ENCODE measurements at places on chromosomes 2 and 18.

- DNase-seq, result no peak
Observed at GRCh38 chr2:24482251-24482971, 8.6 kb upstream of the NCOA1 start.

- no peak for DNase-seq
Observed at GRCh38 chr2:170848587-170848986, 31.9 kb downstream of the GAD1 start.

DNA sequence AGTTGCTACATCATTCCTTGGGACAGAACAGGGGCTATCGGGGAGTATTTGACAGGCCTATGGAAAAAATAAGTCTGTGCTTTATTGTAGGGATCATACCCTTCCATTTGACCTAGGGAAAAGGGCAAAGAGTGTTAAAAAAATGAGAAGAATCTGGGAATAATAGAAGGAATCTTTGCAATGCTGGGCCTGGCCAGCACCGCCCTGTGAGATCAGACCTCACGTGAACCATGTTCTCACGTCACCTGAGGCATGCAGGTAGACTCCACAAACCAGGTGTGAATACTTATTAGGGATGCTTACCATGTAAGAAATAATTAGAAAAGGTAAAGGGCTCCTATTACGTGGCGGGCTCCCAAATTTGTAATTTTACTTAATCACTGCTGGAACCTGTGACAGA, 177.5 kb upstream of the GATA6 start:
- DNase-seq, result no peak

DNA sequence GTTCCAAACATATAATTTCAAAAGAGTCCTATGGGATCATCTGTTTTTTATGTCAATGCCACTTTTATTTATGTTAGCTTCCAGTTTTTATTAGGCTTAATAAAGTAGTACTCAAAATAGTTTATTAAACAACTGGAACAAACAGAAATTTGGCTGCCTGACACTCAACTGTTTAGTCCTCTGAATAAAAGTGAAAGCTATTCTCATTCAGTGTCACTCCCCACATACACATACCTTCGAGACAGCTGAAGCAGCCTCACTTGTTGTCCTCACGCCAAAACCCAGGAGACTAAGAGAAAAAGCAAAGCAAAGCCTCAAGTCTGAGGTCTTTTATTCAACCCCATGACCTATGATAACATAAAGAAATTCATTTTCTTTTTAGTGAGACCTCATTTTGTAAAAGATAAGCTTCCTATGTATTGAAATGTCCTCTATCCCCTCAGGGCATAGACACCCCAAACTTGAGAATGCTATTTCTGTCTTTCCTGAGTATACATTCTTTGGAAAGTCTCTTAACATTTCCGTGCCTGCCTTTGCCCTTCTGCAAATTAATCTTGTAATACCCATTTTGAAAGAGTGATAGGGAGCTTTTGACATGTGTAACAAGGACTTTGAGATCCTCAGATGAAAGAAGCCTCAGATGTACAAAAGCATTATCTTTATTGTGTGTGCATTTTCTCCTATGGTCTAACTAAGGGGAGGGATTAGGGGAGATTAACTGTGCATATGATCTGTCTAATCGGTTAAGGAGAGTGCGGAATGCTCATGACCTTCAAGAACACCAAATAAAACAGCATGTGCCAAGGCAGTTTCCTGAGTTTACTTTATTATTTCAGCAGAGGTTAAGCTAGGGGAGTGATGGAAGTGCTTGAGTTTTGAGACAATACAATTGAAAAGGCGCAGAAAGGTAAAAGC, 1523.7 kb upstream of the PIK3C3 start:
- no peak for DNase-seq

- no peak for DNase-seq
Observed at GRCh38 chr2:48534781-48535180, 4.8 kb downstream of the STON1 start.

DNA sequence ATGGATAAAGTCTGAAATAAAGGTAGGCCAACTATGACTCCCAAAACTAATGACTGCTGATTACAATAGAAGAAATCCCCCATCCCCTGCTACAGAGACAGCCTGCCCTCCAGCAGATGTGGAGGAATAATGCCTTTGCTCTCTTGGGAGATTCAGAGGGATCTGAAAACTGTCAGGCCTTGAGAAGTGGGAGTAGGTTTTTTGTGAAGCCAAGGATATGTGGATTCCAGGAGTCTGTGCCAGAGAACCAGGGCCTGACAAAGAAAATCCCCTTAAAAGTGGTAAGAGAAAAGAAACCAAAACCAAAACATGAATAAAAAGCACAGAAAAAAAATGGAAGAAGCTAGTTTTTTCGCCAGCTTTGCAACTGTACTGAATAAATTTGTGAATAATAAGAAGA, 397.6 kb downstream of the ZNF521 start:
- DNase-seq, result no peak

DNA sequence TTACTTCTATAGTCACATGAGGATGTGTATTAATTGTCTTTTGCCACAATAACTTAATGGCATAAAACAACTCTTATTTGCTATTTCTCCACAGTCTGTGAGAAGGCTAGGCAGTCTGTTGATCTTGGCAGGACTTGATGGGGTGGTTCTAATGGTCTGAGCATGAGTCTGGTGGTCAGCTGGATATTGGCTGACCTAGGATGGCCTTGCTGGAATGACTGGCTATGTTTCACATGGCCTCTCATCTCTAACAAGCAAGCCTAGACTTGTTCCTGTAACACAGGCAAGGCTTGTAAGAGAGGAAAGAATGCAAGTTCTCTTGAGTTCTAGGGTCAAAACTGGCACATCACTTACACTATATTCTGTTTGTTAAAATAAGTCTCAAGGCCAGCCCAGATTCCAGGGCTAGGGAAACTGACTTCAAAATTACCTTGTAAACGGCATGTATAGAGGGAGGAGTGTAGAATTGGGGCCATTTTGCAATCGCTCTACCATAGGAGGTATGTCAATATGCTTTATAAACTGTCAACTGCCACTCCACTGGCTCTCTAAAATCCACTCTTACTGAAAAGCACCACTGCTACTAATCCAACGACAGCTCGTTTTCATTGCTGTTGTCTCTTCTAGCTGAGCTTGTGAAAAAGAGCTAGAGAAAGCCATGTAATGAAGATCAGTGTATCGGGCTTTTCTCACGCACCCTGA, 325.0 kb upstream of the PKDCC start:
- DNase-seq, result no peak

DNA sequence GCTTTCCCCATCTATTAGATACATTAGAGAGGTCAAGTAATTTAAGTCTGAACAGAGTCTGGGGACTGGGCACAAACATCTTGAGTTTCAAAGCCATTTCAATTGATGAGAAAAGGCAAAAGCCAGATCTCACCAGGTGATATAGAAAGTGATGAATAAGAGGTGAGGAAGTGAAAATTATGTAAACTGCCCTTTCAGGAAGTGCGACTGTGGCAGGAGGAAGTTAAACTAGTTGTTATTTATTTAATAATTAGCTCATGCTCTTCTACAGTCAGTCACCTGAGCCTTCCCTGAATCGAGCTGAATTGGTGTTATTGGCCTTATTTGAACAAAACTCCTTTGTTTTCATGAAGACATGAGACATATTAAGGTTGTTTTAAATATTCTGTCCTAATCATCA, 115.1 kb downstream of the CDH20 start:
- no peak for DNase-seq

DNA sequence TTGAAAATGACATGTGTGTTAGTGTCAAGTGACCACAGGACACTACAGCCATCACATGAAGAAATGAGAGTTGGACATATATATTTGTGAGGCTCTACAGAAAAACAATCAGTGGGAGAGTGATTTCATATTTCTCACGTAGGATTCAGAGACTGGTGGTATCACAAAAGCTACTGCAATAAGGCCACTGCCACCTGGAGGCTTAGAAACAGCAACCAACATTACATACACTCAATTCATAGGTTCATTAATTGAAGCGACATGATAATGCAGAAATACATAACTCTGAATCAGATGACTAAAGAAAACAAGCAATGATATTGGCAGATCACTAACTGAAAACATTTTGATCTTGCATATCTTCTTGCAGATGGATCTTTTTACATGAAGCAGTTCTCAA, 248.1 kb upstream of the KLHL14 start:
- DNase-seq, result no peak

- peak; percentile 29 for DNase-seq
Observed at GRCh38 chr18:79916546-79917168, 34.8 kb downstream of the SLC66A2 start.

GRCh38 chr2:69231612-69232277, 155.3 kb downstream of the GFPT1 start:
- DNase-seq, result no peak

- no peak for DNase-seq
Observed at GRCh38 chr2:239476029-239476756, 75.4 kb upstream of the HDAC4 start.

- DNase-seq, result no peak
Observed at GRCh38 chr2:19711470-19712372, 190.1 kb downstream of the TTC32 start.

DNA sequence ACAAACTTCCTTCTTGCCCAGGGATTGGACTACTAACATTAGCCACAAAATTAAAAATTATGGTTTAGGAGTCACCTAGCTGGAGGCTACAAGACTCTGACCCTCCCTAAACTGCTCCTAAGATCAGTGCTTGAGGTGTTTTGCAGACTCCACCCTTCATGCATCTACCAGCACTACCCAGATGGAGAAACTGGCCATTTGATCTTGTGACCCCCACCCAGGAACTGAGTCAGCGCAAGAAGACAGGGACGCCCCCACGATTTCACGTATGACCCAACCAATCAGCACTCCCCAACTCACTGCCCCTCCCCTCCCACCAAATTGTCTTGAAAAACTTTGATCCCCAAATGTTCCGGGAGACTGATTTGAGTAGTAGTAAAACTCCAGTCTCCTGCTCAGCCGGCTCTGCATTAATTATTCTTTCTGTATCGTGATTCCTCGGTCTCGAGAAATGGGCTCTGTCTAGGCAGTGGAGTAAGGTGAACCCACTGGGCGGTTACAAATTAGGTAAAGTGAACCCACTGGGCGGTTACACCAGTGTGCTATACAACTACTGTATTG, 40.1 kb upstream of the CCDC88A start:
- DNase-seq, result no peak

- no peak for DNase-seq
Observed at GRCh38 chr2:9373047-9373446, 50.3 kb downstream of the ITGB1BP1 start.

GRCh38 chr18:959854-960253, 55.2 kb downstream of the ADCYAP1 start:
- DNase-seq, result no peak

DNA sequence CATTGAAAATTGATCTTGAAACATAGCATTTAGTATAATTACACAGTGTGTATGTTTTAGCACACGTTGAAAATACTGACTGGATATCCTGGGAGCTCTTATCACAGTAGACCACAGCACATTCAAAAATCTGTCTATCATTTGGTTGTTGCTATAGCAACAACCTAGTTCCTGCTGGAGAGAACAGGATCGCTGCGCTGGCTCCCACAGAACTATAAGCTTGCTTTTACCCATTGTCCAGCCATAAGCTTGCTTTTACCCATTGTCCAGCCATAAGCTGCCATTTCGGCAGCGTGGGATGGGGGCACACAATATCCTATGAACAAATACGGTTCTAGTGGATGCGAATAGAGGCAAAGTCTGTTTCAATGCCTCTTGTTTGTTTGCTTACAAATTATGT, 70.4 kb upstream of the ST6GAL2 start:
- DNase-seq, result no peak

DNA sequence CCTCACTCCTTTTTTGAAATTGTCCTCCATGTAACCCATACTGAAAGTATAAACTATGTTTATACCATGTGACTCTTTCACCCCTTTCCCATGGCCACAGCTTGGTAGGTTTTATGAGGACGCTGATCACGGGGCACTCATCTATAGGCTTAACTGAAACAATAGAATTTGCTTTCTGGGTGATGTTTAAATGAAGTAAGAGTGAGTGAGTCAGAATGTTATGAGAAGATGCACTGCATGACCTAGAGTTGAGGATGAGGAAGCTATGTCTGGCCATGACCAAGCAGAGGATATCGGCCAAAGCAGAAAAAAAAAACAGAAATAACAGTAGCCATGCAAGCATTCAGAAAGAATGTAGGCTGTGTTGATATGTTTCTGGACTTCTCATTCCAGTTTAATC, 34.9 kb downstream of the SCN1A start:
- no peak for DNase-seq

DNA sequence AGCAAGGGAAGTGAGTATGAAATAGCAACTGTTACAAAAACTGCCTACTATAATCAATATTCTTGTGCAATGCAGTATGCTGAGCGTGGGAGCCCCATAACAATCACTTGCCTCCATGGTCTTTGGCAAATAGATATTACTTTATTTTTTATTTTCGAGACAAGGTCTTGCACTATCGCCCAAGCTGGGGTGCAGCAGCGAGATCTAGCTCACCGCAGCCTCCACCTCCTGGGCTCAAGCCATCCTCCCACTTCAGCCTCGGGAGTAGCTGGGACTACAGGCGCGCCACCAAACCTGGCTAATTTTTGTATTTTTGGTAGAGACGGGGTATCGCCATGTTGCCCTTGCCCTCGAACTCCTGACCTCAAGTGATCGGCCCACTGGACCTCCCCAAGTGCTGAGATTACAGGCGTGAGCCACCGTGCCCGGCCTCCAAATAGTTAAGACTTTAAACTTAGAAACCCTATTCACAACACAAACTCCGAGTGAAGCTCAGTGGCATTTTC, 1.2 kb upstream of the CCNT2 start:
- no peak for DNase-seq

GRCh38 chr2:152508446-152508845, 173.5 kb downstream of the FMNL2 start:
- DNase-seq, result no peak

DNA sequence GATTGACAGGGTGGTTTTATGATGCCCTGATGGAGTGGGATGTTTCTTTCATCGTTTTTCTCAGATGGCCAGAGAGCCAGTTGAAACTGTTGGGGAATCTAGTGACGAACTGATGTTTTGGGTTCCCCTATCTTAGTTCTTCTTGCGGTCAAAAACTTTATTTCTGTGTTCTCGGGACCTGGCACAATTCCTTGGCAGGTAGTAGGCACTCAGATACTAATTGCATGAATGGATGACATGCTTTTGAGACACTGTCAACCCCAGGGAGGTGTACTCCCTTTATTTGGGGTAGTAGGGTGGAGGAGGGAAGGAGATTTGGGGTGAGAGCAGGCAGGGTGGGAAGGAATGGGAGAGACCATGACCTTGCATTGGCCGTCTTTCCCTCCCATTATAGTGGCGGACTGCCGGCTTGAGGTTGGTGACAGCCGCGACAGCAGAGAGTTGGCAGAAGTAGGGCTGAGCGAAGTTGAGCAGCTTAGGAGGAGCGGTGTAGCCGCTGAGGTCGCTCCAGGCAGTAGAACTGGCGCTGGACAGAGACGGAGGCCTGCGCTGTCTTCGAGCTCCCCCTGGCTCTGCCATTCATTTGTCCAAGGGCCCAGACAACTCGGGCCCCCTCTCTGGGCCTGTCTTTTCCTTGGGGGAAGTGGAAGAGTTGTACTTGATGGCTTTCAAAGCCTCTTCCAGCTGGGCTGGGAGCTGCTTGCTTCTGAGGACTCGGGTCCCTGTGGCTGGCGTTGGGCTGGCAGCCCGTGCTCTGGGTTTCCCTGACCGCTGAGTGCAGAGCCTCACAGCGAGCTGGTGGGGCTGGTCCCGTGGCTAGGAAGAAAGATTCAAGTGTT, 2.6 kb downstream of the TET3 start:
- no peak for DNase-seq

Measured in GM13977 (cell line).